AG04450 (cell line): ENCODE measurements at places on chromosomes 5 and 9.

DNA sequence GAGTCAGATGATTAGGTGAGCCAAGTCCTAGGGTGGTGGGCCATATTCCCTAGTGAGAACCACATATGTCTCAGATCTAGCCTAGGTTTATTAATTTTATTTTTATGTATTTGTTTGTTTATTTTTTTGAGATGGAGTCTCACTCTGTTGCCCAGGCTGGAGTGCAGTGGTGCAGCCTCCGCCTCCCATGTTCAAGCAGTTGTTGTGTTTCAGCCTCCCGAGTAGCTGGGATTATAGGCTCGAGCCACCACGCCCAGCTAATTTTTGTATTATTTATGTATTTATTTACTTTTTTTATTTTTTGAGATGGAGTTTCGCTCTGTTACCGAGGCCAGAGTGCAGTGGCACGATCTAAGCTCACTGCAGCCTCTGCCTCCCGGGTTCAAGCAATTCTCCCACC, 36.0 kb downstream of the NUP188 start:
- DNase-seq, result no peak

DNA sequence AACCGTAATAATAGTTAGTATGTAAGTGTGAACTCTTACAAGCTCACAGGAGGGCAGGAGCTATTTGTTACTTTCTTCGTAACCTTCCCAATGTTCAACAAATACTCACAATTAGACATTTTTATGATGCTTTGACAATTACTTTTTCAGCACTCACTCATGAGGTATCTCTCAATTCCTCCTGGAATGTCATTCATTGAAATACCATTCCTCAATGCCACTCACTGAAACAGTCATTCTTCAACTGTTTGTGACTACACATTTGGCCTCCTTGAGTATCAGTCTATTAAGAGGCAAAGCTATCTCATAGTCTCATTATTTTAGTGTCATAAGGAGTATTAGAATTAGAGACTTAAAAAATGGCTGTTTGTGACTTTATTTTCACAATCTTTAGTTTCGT, 734.1 kb upstream of the DMAC1 start:
- no peak for DNase-seq

- no peak for DNase-seq
These were observed 58.7 kb upstream of the ZFR start for GRCh38 chr5:32503261-32503660.

- no peak for DNase-seq
These were observed 212.3 kb upstream of the ATP10B start for GRCh38 chr5:161064297-161064696.
